Nephron progenitor cell (in vitro differentiated cells): ENCODE measurements at places on chromosomes 1 and 21.
A peak's percentile ranks its signal among the peaks of the same experiment; 100 is the strongest.

- peak; percentile 3 for DNase-seq
Observed at GRCh38 chr1:1196431-1197187, 9.8 kb downstream of the TNFRSF18 start.

DNA sequence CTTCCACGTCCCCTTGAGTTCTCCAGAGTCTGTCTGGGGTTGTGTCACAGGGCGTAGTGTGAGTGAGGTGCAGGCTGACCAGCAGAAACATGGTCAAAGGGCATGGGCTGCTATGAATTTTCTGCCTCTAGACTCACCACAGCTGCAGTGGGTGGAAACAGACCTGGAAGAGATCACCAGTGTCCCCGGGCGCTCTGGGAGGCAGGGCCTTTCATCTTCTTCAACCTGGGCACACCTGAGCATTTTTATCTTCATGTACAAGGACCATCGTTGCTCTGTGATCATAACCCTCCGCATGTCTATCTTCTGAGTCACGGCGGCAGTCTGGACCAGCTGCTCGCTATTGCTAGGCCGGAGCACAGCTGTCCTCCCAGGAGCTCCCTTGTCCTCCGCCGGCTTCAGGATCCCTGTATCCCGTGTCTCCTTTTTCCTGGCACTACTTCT is 29.6 kb downstream of the DEGS1 start:
- DNase-seq: no peak

DNA sequence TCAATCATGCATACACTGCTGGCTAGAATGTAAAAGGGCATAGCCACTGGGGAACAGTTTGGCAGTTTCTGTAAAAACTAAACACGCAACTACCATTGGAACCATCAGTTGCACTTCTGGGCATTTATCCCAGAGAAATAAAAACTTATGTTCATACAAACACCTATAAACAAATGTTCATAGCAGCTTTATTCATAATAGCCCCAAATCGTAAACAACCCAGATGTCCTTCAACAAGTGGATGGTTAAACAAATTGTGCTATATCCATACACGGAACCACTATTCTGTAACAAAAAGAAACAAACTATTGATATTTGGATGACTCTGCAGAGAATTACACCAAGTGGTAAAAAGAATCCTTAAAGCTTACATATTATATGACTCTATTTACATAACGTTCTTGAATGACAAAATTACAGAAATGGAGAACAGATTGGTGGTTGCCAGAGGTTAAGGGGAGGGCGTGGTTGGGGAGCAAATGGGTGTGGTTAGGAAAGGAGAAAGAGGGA is 22.8 kb downstream of the LACTBL1 start:
- no peak for DNase-seq

DNA sequence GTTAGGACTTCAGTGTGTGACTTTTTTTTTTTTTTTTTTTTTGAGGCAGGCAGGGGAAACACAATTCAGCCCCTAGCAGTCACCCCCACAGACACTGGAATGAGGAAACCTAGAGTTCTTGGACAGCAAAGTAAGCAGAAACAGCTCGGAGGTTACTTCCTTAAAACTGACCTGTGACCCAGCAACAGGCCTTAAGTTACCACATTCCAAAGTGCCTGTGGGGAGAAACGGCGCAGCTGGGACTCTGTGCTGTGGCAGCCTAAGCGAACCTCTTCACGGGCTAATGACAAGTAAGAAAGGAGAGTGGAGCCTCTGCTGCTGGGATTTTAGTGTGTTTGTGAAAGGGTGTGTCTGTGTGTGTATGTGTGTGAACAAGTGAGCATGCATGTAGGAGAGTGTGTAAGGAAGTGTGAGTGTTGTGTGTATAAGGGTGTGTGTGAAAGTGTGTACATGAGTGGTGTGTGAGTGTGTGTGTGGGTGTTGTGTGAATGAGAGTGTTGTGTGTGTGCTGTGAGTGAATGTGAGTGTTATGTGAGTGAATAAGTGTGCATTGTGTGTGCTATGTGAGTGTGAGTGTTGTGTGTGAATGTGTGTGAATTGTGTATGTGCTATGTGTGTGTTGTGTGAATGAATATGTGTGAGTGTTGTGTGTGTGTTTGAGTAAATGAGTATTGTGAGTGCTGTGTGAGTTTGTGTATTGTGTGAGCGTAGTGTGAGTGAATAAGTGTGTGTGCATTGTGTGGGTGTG is 180.8 kb downstream of the BRINP2 start:
- peak; percentile 64 for DNase-seq

DNA sequence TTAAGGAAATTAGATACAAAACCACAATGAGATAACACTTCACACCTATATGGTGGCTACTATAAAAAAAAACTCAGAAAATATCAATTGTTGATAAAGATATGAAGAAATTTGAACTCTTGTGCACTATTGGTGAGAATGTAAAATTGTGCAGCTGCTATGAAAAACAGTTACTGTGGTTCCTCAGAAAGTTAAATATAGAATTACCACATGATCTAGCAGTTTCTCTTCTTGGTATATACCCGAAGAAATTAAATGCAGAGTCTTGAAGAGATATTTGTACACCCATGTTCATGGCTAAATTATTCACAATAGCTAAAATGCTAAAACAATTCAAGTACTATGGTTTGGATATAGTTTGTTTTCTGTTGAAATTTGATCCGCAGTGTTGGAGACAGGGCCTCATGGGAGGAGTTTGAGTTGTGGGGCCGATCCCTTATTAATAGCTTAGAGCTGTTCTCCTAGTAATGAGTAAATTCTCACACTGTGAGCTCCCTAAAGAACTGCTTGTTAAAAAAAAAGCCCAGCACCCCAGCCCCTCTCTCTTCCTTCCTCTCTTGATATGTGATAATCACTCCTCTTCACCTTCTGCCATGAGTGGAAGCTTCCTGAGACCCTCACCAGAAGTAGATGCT is 1412.1 kb downstream of the PLA2G4A start:
- no peak for DNase-seq

GRCh38 chr1:47229031-47229885 is 2.8 kb downstream of the TAL1 start:
- DNase-seq: peak; percentile 27

DNA sequence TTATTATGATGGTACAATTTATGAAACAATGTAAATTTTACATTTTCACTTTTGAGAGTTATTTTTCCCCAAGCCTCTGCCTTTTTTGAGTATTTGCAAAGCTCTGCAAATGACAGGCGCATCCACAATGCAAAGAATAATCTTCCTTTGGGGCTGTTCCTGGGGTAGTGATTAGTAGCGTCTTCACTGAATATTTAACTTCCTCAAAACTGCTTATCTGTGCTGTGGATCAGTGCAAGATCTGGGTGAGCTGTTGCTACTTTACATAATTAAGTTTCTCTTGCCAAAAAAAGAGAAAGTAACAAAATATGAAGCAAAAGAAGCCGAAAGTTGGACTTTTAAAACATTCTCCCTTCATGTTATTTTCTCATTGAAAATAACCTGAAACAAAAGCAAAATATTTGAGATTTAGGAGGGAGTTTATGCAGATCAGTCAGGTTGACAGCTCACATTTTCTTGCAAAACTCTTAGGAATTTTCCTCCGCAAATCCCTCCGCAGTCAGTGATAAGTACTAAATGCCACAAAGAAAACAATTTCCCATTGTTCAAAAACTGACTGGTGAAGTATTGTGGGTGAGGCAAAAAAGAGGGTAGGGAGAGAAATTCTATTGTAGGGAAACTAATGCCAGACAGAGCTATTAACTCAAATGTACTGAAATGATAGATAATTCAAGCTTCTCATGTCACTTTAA is 276.4 kb upstream of the B3GALT2 start:
- no peak for DNase-seq

DNA sequence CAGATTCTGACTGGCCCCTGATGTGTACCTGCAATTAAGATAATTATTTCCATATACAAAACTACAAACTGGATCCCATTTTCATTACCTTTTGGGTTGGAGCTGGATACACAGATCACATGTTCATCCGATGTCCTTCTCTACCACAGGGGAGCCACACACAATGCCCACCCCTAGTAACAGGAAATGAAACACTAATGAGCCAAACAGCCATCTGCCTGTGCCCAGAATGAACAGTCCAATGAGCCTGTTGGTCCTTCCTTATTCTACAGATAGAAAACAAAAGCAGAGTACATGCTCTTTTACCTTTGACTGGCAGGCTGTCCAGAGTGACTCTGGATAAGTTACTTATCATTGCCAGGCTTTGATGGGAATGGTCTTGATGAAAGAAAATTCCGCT is 68.6 kb downstream of the SIPA1L2 start:
- no peak for DNase-seq

- DNase-seq: no peak
Observed at GRCh38 chr1:204927673-204928641, 57.3 kb downstream of the NFASC start.

- DNase-seq: no peak
Observed at GRCh38 chr1:8889103-8889846, 10.8 kb upstream of the ENO1 start.

DNA sequence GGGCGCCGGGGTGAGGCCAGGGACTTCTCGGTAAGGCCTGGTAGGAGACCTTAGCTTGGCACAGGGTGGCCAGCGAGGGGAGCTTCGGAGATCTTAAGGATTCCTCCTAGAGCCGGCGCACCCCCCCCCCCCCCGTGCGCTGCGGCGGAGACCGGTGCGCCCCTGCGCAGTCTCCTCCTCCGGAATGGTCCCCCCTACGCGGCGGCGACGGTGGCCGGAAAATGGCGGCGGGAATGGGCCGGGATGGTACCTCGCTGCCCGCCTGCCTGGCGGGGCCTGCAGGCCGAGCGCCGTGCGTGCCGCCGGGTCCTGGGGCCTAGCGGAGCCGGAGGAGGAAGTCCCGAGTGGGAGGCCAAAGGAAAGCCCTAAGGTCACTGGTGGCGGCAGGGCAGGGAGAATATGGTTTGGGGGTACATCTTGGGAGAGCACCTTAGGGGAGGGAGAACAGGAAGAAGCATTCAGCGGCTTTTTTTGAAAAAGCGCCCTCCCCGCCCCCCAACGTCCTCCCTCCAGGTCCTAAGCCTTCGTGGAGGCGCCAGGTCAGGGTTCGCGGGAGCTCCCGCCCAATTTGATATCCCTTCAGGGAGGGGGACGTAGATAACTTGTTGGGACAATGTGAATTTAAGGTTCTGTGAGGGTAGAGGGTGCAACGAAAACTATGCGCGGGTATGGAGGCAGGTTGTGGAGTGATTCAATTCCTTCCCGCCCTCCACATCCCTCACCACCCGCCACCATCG is 429 bp downstream of the SRRM1 start:
- peak; percentile 69 for DNase-seq

DNA sequence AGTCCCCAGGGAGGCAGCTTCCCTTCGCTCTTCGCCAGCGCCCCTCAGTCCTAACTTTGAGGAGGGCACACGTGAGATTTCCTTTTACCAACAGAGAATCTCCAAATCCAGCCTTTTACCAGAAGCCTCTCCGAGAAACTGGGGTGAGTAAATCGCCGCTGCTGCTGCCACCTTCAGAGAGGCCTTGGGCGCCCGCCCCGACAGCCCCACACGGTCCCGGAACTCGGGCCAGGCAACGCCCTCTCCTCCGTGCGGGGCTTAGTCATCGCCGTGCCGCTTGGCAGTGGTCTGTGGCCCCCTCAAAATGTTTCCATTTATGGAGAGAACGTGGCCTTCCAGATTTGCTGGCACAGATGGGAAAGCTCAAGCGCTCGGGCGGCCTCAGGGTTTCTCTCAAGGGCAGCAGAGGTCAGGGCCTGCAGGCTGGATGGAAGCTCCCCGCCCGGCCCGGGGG is 41.4 kb upstream of the COL6A2 start:
- DNase-seq: no peak

DNA sequence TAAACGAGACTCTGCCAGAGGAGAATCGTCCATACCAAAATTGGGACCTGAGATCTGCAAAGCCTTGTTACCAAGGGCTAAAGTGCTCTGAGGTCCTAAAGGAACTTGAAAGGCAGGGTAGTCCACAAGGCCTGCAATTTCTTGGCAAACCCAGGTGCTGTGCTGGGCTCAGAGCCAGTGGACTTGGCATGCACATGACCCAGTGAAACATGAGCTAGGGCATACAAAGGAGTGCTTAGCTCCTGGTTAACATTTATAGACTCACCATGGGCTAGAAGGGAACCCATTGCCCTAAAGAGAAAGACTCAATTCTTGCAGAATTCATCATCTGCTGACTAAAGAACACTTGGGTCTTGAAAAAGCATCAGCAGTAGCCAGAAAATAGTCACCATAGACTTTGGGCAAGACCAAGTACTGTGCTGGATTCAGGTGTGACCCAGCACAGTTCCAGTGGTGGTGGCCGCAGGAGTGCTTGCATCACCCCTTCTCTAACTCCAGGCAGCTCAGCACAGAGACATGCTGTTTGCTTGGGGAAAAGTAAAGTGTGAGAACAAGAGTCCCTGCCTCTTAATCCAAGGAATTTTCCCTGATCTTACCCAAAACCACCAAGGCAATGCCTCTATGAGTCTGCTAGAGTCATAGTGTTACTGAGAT is 1069.4 kb upstream of the ADGRL2 start:
- no peak for DNase-seq

- no peak for DNase-seq
Observed at GRCh38 chr1:9300573-9300972, 7.9 kb downstream of the SPSB1 start.

GRCh38 chr1:65208563-65208973 is 60.6 kb downstream of the AK4 start:
- DNase-seq: no peak
